ENCODE measurements at places on chromosomes 7 and 10.

DNA sequence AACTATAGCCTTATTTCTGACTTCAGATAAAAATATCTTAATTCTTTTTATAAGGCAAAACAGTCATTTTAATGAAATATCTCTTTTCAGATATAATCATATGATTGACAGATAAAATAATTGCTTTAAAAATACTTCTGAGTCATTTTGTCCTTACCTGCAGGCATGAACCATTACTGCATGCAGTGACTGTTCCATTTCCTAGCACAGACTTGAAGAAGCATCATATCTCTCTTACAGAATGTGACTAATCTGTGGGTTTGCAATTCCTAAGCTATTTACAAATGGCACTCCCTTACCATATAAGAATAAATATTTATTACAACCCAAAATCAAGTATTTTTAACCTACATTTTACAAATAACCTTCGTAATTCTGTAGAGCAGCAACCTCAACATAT is 120.7 kb downstream of the SRPK2 start:
- peak; percentile 39 for DNase-seq

- DNase-seq = peak; percentile 57
Measured at GRCh38 chr7:111424768-111425167, 137.5 kb downstream of the IMMP2L start.

DNA sequence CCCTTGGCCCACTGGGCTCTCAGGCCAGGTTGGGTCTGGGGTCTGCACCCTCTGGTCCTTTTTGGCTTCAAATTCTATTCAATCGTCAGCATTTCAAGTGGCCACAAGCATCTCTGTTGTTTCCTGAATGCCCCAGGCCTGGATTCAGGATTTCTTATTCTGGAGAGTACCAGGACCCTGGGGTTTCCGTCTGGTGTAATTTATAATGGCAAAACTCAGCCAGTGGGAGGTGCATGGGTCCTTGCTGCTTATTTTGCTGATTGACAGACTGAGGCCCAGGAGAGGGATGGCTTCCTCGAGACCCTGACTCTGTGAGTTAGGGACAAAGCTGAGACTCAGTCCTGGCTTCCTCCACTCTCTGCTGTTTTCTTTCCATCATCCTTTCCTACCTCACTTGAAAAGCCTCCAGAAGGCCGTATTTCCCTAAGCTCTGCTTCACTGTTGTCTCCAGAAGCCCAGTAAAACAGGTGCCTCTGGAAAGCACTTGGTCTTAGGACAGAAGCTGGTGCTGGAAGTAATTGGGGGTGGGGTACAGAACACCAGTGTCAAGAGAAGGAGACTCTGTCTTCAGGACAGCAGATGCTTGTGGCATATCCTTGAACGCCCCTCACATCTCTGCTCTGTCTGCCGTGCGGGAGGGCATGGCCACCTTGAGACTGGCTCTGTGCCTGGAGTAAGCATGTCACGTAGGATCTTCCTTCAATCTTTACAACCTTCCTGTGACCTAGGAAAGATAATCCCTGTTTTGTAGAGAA is 39.4 kb upstream of the SH2D4B start:
- DNase-seq = peak; percentile 25

DNA sequence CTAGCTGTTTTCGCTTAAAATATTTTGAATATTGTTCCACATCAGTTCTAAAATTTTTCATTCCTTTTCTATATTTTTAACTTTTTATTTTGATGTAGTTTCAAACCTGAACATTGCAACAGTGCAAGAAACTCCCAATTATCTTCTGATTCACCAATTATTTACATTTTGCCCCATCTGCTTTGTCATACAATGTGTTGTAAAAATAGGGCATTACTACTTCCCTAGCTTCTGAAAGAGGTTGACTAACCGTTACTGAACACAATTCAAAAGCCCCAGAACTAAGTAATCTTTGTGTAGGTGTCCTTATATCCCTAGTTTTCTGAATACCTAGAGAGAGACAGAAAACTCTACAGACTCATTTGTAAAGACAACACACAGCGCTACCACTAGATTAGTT is 86.7 kb downstream of the AVL9 start:
- DNase-seq = no peak

- no peak for DNase-seq
Measured at GRCh38 chr7:135499818-135500217, 10.1 kb downstream of the CNOT4 start.

DNA sequence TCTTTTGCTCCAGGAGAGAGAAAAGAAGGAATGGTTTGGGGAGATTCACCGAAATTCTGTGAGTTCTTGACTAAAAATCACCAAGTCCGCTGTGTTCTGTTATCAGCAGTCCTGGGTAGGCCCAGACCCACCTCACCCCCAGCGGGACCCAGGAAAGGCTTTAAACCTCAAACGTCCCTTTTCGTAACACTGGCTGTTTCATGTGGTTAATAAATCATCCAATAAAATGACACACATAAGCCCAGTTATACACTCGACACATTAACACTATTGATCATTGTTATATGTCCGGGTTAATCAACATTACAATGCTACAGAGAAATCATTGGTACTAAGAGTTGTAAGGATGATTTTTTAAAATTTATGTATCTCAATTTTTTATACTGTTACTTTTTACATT is 25.2 kb downstream of the DIP2C start:
- no peak for DNase-seq

DNA sequence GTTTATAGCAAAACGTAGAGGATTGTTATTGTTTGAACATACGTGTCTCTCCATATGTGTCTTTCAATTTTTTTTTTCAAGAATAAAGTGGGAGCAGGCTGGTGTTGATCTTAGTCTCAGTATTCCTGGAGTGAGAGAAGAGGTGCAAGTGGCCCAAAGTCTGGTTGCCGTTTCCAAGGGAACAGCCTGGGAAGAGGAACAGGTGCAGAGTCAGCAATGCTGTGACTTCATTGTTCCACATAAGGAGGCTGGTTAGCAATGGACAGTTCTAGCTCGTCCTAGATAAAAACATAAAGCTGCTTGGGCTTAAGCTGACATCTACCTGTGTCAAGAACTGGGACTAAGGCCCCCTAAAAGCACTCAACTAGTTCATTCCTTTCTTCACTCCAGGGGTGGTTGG is 626.6 kb upstream of the TPK1 start:
- DNase-seq = no peak

DNA sequence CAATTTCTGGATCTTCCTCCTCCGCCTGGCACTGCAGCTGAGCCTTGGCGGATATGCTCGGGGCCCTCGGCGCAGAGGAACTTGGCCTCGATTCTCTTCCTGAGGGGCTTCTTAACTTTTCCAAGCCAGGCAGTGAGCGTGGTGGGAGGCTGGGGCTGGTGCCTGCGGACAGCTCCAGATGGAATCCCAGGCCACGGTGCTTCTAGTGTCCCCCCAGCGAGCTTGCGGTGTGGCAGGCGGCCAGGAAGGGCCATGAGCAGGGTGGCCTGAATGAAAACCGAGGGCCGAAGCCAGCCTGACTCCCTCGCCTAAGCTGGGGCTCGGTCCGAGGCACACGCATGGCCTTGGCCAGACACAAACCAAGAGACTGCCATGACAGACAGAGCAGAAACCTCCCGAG is 31.3 kb downstream of the RCC1L start:
- no peak for DNase-seq

DNA sequence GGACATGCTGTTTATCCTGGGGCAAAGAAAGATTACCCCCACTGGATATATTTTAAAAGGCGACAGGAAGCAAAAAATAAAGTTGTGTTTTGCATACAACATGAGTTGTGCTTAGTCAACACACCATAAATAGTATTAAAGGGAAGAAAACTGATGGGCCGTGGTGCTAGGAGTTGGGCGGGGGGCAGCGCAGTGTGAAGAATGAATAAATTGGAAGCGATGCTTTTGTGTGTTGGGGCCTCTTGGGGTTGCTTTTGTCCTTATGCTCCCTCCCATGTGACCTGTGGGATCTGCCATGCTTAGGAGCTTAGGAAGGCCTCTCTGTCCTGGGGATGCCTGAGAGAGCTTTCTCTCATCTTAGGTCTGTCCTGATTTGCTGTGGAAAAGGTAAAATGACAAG is 35.0 kb upstream of the AGR3 start:
- DNase-seq = no peak

GRCh38 chr10:126663328-126663727 is 7.2 kb downstream of the C10orf90 start:
- peak; percentile 87 for DNase-seq

GRCh38 chr7:150323682-150324372 is 482 bp upstream of the ACTR3C start:
- peak; percentile 34 for DNase-seq

DNA sequence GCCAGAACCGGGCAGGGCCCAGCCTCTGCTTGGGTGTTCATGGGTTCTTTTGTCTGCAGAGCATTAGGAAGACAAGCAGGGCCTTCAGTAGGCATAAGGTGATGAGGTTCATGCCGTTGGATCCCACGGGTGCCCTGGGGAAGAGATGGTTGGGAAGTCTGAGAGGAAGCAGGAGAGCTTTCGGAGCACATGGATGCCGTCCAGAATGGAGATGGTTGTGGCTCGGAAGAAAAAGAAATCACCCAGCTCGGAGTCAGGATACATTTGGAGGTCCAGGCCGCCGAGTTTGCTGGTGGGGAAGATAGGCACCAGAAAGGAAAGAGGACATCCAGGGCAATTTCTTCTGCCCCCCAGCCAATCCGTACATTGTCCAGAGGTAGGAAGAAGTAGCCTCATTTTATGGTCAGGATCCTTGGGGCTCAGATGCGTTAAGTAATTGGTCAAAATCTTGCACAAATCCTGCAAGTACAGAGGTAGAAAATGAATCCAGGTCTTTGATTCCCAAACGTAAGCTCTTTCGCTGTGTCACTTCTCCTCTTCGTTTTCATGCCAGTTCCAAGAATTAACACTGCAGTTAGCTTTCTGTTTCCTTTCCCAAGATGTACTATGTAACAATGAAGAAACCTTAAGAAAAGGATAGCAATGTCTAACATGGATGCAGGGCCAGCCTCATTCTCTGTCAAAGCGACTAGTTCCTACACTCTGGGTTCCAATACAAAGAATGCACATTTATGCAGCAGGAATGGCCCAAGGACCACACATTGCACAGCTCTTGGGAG is 147.8 kb upstream of the KLF6 start:
- no peak for DNase-seq

- DNase-seq = no peak
Measured at GRCh38 chr7:87445897-87446296, 29.6 kb downstream of the ABCB4 start.

- DNase-seq = no peak
Measured at GRCh38 chr10:66951896-66952295, 26.1 kb downstream of the LRRTM3 start.

DNA sequence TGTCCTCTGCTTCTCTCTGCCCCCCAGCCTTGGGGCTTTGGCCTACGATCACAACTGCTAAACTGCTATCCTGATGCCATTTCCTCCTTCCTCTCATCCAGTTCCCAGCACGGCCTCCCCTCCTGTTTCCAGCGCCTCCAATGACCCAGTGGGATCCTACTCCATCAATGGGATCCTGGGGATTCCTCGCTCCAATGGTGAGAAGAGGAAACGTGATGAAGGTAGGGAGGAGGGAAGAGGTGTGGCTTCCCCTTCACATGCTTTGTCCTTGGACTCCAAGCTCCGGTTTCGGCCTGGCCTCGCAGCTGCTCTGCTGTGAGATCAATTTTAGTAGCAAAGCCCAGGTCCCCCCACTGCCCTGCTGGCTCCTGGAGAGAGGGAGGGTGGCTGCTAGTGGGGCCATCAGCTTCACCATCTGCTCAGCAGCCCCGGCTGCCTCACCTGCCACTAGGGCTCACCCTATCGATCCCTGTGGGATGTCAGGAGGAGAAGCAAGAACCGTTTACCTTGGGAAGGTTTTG is 35.8 kb downstream of the PAX2 start:
- no peak for DNase-seq

DNA sequence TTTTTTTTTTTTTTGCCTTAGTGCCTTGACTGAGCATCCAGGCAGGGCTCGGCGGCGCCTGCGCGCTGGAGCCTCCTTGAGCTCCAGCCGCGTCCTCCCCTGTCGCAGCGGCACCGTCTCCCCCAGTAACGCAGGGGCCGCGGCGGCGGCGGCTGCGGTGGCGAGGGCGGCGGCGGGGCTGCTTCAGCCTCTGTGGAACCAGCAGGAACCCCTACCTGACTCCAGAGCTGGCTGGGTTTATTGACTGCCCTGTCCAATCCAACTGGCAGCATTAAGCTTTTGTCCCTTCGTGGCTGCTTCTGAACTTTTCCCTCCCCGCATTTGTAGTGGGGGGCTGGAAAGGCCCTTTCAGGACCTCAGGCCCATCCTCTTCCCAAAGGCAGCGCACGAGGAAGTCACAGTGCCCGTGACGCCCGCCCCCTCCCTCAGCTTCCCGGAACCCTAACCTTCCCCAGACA is at the start of gene GPR85:
GPR85 (minus strand) TSS at position 397 of the 458 bp plus-strand sequence. CDS start 2,106 bp downstream, outside the sequence.
- DNase-seq = peak; percentile 88

DNA sequence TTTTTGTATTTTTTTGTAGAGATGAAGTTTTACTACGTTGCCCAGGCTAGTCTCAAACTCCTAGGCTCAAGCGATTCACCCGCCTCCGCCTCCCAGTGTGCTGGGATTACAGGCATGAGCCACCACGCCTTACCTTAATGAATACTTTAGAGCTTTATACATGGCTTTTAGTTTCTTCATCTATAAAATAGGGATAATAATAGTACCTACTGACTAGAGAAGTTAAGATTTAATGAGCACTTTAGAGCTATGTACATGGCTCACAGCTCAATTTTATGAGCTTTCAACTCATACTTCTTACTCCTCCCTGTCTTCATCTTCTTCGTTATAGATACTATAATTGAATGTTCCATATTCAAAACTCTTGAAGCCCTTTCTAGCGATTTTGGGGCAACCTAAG is 229.7 kb upstream of the KAT6B start:
- DNase-seq = no peak

- DNase-seq = no peak
Measured at GRCh38 chr10:31871266-31872065, 57.2 kb downstream of the ARHGAP12 start.

GRCh38 chr7:17557251-17557671 is 258.8 kb downstream of the AHR start:
- no peak for DNase-seq

- no peak for DNase-seq
Measured at GRCh38 chr7:114589436-114589835, 174.8 kb downstream of the FOXP2 start.
